ENCODE measurements at places on chromosomes 2 and 18. TPM values are rescaled to one million over a fixed set of nuclear protein-coding genes. Genes with fewer than 3 reads are reported as not detected.

CD207 gene
- total RNA-seq = not detected

GRCh38 chr2:202488671-202489070 lies 112.5 kb downstream of the BMPR2 start:
- no peak for DNase-seq

- DNase-seq = peak; percentile 20
These were observed at the start of gene ACVR2A for GRCh38 chr2:147844697-147845410. TSS of gene ACVR2A (plus strand) at chr2:147845029. CDS start at chr2:147845153, 124 bp downstream.

GRCh38 chr2:36657703-36658102 lies 38.8 kb upstream of the VIT start:
- DNase-seq = no peak

DNA sequence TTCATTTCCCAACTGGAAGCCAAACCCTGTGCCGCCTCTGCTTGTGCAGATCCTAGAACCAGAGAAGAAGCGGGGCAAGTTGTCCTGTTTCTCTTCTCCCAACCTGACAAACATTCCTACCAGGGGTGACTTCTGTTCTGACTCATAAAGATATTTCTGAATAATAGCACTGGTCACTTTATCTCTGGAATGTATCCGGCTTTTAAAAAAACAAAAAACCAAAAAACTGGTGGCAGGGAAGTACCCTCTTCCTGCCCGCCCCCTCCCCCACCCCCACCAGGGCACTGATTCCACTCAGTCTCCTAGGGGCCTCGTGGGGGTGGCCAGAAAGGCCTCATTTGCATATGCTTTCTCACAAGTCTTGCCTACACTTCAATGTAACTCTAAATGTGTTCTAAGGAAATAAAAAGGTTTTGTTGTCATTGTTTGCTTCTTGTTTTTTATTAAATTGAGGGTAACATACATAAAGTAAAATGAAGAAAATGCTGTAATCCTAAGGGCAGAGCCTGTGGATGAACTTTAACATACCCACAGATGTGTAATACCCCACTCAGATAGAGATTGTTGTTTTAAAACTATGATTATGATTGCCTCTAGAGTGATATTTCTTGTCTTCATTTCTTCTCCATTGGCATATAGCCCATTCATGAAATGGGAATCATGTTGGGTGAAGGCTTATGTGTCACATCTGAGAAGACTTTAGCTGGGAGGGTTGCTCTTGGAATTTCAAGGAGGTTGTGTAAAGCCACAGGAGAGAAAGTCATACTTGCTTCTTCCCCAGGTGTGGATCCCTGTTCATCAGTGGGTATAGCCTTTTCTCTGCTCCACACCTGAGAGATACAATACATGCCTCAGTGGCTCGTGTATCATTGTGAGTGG lies 5.3 kb upstream of the FOSL2 start:
- DNase-seq = peak; percentile 72

GEN1 gene
- total RNA-seq = 20.4 TPM

DNA sequence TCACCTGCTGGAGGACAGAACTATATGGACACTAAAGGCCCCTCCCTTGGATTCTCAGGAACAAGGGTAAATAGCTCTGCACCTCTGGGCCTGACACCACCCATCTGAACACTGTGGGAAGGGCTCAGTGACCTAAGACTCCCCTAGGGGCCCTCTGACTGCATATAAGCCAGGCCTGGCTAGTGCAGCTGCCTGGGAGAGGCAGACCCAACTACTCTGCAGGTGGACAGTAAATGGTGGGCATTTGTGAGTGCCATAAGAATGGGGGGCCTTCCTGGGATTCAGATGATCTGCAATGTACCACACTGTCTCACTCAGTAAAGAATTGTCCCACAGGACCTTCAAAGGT lies 11.2 kb upstream of the WIPF1 start:
- DNase-seq = no peak

FBXO41 gene
- 1.1 TPM for total RNA-seq

GRCh38 chr2:176081376-176081836 lies 2.4 kb downstream of the EVX2 start:
- no peak for DNase-seq

DNA sequence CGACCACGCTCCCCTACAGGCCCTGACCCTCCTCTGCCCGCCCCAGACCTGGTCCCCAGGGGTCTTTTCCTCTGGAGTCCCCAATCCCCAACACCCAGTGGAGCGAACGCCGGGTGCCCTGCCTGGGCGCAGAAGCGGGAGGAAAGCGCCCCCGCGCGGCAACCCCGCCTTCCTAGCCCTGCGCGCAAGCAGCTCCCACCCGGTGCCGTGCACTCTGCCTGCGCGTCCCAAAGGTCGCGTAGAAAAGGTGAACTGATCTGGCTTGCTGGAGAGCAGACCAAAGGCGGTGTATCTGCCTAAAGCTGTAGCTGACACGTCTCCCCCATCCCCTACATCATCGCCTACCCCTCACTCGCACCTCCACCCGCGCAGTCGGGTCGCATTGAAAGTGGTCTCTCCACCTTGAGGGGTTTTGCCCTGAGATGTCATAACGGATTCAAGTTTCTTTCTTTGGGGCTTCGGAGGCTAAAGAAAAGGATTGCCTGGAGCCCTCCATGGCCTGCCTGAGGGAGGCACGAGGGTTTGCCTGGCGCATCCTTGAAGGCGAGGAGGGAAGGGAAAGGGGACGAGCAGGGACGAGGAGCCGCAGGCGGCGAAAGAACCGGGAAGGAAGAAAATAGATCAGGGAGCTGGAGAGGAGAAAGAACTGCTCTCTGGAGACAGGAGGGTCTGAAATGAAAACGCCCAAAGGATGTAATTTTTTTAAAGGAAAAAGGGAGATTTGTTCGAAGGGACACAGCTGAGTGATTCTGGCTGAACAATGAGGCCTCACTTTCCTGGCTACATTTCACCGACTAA lies 5.8 kb downstream of the GAD1 start:
- no peak for DNase-seq

GRCh38 chr2:88123164-88123974 lies 4.5 kb downstream of the FABP1 start:
- DNase-seq = no peak

- peak; percentile 13 for DNase-seq
These were observed 459.1 kb downstream of the CDH2 start for GRCh38 chr18:27717816-27718215.

ICOS gene
- not detected for total RNA-seq
